ENCODE measurements at places on chromosomes 6 and 20.

GRCh38 chr6:17276766-17277165 lies 4.4 kb upstream of the RBM24 start:
- DNase-seq: peak; percentile 62

DNA sequence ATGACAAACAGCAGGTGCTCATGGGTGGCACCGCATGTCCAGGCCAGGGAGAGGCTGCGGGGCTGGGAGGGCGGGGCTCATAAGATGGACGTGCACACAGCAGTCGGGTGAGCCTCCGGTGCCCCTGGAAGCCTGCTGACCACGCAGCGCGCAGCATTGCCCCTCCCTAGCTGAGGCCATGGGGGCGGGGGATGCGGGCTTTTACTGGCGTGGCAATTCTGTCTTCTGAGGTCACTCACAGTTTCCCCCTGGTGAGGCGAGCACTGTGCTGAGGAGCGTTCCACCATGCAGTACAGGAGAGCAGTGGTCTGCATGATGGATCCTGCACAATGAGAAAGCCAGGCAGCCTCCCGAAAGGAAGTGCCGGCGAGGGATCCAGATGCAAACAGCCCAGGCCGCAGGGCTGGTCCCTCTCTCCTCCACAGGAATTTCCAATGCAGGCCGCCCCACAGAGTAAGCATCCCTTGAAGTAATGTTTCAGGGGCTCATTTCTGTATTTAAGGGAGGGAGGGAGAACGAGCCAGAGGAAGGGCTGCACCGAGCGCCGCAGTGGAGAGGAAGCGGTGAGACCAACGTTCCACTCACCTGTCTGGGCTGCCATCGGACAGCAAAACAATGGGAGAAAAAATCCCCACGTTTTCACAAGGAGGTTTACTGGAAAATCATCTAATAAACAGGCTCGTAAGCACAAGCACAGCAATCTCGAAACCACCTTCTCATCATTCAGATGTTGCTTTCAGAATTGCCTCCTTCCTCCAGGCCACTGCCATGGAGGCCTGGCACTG lies 56.0 kb downstream of the IRF4 start:
- no peak for DNase-seq

DNA sequence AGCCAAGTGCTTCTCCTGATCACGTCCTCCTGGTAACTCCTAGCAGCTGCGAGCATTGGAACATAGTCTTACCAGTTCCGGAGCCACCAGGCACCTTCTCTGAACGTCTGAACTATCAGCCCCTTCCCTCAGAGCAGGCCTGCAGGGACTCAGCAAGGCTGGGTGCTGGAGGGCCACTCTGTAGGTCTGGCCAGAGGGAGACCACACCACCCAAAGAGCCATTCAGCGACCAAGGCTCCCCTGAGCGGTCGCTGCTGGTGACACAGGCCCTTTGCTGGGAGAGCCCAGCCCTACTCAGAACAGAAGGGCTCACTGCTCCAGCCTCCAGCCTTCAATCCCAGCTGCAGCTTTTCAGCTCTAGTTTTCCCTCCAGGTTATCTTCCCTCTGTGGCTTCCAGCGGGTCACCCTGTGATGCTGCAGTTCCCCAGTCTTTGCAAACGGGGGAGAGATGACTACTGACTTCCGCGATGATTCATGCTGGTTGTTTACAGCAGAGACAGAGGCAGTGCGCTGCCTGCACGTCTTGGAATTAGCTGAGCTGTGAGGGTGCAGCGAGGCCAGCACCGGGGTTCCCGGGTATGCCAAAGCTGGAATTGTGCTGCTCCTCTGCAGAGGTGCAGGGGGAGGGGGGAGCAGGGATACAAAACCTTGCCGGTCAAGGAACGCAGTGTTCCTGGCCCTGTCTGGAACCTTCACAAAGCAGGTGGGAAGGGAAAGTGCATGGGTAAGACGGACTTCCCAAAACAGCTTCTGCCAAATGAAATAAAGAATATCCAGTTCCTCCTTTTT lies 161.4 kb downstream of the LY86 start:
- DNase-seq: peak; percentile 88

- DNase-seq: no peak
Observed at GRCh38 chr6:41763470-41763869, 16.2 kb downstream of the FRS3 start.

DNA sequence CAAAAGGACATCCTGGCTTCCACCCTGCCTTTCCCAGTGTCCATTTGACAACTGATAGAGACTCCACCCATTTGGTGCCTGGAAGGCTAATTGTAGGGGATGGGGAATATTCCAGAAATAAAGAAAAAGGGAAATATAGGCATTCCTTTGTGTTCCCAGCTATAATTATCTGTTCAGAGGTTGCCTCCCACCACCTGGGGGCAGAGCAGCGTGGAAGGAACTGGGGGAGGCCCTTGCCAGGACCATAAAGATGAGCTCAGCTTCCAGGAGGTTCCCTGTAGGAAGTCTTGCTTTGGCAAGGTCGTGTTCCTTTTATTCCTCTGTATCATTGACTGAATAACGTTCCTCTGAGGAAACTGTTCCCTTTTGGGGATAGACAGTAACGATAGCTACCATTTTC lies 214.7 kb downstream of the TFAP2C start:
- DNase-seq: peak; percentile 21

DNA sequence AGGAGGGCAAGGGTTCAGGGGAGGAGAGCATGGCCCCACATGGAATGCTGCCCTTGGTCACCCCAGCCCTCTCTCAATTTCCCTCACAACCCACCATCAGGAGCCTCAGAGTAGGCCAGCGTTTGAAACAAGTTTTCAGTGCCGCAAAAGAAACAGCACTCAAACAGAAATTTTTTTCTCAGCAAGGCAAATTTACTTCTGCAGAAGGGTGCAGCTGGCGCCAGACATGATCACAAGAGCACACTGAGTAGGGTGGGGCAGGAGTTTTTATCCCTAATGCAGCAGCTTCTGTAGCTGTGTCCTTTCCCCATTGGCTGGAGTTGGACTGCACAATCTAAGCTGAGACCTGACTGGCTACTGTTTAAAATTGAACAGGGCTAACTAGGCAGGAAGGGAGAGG lies 287.8 kb upstream of the CDYL start:
- no peak for DNase-seq

DNA sequence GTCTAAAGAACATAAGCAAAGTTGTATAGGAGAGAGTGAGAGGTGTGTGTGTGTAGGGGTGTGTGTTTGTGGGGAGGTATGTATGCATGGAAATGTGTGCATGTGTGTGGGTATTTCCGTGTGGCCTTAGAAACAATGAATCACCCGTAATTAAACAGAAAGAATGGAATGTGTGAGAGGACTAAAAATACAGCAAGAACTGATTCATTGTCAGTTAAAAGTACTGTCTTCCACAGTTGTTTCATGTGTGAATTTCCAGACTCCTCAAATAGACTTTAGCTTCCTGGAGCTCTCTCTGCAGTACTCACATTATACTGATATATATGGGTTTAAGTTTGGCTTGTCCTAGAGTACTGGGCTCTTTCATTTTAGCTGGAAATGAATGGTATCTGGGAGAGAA lies 145.7 kb downstream of the RIMS1 start:
- DNase-seq: peak; percentile 15

DNA sequence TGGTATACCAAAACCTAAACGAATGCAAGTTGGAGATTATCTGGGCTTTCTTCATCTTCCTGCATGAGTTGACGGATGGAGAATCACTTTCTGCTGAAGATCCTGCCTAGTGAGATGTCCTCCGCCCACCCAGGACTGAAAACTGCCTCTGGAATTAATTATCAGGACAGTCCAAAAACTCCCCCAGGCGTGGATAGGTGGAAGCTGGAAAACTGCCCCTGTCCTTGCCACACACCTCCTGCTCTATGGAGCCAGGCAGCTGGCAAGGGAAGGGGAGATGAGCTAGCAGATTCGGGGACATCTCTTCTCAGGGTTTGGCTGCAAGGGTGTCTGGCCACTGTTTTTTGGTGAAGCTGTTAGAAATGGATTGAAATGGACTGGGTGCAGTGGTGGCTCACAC lies 89.3 kb upstream of the ZNFX1 start:
- DNase-seq: no peak

- no peak for DNase-seq
Observed at GRCh38 chr20:43794326-43794725, 67.5 kb upstream of the GTSF1L start.

DNA sequence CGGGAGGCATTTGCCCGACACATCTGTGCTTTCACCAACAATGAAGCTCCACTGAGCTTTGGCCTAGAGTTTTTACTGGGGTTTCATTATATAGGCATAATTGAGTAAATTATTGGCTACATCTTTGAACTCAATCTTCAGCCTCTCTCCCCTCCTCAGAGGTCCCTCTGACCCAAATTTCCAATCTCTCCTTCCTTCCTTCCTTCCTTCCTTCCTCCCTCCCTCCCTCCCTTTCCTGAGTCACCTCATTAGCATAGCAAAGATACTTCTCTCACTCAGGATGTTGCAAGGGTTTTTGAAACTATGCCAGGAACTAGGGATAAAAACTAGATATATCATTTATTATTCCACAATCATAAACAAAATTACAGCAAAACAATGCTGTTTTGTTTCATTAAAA lies 238.2 kb upstream of the PRND start:
- DNase-seq: peak; percentile 71

GRCh38 chr20:37220731-37221130 lies 40.9 kb downstream of the GHRH start:
- DNase-seq: no peak

Measured in EL (cell line).